GM23338 (cell line): ENCODE measurements at places on chromosomes 1 and 21. TPM values are rescaled to one million over a fixed set of nuclear protein-coding genes. Genes with fewer than 3 reads are reported as not detected.

DNA sequence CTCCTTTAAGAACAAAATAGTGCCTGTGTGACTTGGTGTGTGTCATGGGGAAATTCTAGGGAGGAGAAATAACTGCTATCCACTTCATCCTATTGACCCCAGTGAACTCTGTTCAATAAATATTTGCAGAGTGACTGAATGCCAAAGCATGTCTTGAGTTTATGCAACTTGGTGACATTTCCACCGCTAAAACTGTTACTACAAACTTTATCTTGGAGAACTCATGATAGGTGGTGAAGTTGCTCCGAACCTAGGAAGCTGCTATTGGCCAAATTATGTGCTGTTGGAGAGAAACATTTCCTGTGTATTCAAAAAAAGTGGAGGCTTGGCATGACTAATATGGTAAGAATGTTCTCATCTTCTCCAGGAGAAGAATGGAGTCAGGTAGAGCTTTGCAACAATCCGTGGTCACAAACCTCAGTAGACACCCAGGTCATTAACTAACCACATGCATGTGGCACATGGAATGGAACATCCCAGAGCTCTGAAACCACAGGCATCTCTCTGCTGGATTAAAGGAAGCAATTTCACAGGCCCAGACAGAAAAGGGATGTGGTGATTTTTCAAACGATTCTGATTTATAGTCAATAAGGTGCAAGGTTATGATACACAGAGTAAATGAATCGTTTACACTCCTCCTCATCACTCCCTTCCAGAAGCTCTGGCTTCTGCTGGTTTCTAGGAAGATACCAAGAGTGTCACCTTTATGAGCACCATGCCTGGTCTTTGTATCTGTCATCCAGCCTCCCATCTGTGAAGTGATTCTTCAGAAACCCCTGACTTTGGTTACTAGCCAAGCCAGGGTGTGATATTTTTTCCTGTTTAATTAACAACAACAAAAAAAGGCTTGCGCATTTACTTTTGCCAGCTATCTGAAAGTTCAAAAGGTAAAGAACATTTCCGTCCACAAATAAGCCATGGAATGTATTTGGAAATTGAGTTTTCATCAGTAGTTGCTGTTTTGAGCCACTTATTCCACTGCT, 361.1 kb downstream of the TGFB2 start:
- DNase-seq, result no peak

GRCh38 chr1:156134716-156135435, 18.5 kb upstream of the SEMA4A start:
- no peak for DNase-seq

The SPRR1B gene
- not detected in 2 replicates for total RNA-seq

DNA sequence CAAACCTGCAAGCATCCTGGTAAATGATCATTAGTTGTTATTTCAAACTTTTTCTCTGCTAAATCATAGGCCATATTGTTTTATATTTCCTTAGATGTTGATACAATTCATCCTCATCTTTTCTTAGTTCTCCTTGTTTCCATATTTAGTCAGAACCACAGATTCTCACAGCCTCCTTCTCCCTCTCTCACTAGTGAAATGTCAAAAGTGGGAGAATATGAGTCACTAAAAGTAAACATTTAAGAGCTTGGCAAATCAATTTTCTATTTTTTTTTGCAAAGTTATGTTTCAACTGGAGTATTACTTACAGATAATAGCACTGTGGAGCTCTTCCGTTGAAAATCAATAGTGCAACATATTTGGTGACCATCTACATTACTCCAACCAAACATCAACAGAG, 308.8 kb downstream of the COL11A1 start:
- no peak for DNase-seq

The GLRX2 gene
- 7.2 and 7.7 TPM in 2 replicates for total RNA-seq
